CD4-positive, alpha-beta memory T cell (primary cell): ENCODE measurements at places on chromosomes 5 and 9.

GRCh38 chr9:132575811-132576210 is 6.6 kb upstream of the BARHL1 start:
- no peak for DNase-seq

- no peak for DNase-seq
Observed at GRCh38 chr5:76104027-76104426, 20.8 kb downstream of the SV2C start.

GRCh38 chr9:108436448-108436847 is 419.3 kb downstream of the ACTL7B start:
- DNase-seq, result no peak

DNA sequence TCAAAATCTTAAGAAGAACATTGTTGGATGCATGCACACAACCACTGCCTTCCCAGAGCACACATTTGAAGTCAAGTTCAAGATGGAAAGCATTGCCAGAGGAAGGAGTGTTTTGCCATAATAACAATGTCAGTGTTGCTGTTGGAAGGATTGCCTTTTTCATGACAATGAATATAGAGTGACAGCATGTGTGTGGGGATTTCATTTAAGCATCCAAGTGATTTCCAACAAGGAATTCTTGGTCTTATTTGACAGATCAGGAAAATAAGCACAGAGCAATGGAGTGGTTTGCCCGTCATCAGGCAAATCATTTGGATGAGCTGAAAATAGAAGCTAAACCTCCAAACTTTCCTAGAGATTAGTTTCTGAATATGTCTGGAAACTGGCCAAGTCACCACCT is 140.0 kb upstream of the RAI14 start:
- DNase-seq, result no peak

DNA sequence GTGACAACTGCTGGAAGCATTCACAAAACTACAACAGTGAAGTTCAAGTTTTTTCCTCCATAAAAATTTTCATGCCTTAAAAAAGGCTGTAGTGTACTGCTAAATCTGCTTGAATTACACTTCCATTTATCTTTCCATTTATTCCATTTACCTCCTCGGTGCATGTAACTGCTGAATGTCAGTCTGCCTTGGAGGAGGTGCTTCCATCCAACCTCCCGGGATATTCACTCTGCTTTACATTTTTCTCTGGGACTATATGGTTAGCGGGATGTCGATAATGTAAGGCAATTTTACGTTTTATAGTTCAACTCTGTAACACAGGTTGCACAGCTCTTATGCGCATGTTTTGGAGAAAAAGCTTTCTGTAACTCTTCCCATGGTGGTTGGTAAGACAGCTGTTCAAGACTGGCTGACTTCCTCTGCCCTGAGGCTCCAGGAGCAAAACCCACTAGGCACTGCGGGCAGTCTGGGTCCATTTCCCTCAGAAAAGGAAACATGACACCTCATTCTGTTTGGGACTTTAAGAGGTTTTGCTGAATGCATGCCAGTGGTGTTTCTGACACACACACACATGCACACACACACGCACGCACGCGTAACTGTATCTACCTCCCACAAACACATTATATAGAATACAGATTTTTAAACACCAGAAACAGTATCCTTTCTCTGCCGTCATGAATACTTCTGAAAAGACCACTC is 66.1 kb downstream of the SPTLC1 start:
- DNase-seq, result no peak

DNA sequence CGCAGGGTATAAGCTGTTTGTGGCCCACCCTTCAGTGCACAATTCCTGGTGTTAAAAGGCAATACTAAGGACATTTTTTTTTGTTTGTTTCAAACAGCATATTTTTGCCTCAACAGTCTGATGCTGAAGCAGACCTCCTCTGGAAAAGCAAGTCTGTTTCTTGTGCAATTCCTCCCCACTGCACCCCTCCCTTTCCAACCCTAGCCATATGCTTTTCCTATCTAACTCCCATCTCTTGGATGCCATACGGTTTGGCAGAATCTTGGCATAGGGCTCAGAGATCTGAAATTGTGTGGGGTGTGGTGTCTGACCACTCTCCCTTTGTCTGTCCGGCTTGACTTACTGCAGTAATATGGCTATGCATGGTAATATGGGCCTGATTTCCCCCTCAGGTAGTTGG is 161.6 kb downstream of the TMEM38B start:
- DNase-seq, result no peak

DNA sequence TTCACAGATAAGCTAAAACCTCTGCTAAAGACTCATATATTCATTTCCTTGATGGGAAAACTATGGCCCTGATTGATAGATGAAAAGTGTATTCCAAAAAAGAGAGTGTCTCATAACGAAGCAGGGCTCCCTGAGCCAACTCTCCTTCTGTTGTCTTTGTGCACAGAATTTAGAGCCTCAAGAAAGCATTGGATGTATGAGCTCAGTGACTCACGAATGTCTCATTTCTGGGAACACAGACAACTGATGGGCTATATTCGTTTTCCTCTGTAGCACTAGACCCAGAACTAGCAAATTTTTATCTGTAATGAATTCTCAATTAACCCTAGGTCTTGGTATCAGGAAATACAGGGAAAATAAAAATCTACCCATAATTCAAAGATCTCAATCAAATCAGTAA is 88.4 kb downstream of the LMNB1 start:
- no peak for DNase-seq

DNA sequence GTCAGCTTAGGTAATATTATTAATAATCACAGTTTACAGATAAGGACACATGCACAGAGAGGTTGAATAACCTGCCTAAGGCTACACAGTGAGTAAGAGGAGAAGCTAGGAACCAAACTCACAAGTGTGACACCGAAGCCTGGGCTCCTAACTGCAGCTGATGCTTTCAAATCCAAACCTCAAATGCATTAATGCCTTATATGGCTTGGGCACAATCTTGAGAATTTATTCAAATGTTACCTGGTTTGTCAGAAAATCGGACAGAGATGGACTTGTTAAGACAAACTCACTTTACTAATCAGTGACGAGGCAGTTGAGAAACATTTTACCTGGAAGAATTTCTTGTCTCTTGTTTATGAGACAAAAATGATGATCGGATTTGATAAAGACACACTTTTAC is 54.7 kb downstream of the DAP start:
- DNase-seq, result no peak

DNA sequence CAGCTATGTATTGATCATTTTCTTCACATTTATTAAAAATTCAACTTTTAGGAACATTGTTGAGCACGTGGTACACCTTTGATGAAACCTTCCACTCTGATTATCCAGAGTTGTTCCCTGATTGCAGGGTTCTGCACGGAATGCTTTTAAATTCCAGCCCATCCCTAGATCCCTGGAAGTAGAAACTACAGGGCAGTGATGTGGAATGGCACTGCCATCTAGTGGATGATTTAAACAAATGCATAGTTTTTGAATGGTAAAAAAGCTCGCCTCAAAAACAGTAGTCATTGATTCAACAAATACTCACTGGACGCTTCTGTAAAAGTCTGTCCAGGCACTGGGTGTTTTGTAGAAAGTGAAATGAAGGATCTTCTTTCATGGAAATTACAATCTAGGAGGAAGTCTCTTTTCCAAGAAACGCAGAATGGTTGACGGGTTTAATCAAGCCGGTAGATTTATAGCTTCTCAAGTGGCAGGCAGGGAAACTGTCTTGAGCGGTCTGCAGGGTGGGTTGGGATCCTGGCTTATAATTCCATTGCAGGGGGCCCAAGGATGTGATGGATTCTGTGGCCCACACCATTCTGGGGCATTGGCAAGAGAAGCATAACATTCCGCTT is 118.4 kb downstream of the ARHGAP26 start:
- peak; percentile 15 for DNase-seq

DNA sequence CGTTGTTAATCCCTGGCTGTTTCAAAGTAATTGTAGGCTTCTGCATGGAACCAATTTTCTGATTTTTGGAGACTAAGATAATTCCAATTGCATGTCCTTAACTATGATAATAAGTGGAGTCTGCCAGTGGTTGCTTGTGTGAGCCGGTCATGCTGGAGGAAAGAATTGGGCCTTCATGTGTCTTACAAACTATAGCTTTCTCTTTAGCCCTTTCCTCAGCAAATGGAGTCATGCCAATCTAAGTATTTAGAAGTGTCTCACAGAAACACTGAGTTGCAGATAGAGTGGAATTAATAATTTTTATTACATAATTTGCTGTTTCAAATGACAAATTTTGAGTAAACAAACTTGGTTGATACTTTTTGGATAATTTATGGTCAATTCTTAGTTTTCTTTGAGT is 200.4 kb downstream of the FBXL7 start:
- DNase-seq, result no peak

DNA sequence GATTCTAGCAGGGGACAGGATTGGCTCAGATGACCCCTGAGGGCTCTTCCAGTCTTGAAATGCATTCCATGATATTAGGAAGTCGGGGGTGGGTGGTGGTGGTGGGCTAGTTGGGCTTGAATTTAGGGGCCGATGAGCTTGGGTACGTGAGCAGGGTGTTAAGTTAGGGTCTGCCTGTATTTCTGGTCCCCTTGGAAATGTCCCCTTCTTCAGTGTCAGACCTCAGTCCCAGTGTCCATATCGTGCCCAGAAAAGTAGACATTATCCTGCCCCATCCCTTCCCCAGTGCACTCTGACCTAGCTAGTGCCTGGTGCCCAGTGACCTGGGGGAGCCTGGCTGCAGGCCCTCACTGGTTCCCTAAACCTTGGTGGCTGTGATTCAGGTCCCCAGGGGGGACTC is 2.9 kb upstream of the MYOZ3 start:
- no peak for DNase-seq

- DNase-seq, result no peak
Observed at GRCh38 chr5:135629666-135630065, 50.9 kb upstream of the CXCL14 start.

GRCh38 chr9:21690561-21690960 is 111.9 kb upstream of the MTAP start:
- DNase-seq, result no peak

DNA sequence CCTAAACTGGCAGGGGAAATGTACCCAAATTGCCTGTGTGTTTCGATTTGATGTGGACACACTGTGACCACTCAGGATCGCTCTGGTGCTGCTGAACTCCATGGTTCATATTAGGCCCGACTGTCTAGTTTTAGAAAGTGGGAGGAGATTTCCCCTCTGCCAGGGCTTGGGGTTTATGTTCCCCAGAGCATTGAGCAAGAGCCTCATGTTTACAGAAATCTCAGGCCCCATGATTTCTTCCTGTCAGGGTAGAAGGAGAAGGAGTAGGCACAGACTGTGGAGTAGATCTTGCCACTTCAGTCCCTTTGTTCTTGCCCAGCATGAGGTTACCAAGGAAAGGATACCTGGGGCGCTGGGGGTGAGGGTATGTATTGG is 40.8 kb upstream of the GLRX start:
- no peak for DNase-seq

DNA sequence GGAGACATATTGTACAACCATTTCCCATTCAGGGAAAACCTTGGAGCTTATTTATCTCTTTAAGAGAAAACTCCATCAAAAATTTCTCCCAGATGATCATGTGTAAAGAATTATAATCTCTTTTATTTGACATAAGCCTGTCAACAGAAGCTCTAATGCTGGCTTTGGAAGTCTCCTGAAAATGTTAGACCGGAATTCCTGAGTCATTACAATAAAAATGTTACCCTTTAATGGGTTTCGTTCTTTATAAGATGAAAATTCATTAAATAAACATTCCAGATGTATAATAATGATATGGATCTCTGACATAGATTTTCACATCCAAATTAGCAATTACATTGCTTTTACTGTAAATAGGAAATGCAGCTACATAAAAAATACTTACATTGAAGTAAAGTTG is 1036.4 kb downstream of the EFNA5 start:
- DNase-seq, result no peak

DNA sequence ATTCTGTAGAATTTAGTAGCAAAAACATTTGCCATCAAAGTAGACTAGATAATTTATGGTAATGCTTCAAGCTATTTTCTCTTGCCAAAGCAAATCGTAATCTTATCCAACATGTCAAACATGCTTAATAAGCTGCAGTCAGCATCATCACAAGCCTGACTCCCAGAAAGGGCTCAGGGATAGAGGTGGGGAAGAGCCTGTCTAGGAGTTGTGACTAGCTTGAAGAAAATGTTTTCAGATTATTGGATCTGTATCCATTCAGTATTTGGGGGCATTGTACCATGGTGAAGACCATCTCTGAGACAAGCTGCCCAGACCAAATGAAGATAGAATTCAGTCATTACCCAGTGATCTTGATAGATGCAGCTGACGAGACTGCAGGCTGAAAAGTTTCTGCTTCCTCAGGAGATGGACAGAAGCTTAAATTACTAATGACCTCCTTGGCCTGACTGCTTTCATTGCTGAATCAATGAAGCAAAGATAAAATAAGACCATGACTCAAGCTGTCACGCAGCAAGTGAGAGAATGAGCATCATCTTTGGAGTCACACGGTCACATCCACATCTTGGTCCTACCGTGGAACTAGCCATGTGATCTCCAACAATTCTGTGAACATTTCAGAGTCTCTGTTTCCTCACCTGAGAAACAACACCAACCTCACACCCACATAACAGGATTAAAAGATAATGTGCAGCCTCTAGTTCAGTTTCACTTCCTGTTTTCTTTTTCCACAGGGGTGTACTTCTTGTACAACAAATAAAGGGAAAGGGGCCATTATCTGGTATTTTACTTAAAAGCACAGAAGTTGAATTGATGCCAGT is 9.4 kb downstream of the ERAP2 start:
- peak; percentile 55 for DNase-seq

DNA sequence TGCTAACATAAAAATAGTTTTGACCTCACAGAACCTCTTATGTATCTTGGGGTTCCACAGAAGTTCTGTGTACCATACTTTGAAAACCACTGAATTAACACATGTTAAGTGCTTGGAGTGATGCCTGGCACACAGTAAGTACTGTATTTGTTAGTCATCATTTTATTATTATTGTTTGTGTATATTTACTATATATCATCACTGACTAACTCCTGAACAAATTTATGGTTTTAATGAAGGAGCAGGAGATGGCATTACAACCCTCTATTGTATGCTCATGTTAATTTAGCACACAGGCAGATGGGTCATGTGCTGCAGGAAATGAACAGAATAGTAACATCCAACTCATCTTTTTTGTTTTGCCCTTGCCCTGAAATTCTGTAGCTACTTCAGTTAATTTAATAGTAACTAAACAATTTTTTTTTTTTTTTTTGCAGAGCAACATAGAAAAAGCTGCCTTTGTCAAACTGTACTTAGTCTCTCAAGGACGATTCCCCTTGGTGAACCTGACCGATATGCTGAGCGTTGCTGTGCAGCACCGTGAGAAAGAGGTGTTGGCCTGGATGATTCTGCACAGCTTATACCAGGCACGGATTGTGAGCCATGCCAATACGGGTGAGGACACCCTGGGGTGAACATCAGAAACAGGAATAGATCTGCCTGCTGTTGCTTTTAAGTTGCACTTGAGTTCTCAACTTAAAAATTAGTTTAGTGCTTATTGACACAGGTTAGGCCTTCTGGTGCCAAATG is 45.4 kb downstream of the HACD4 start:
- no peak for DNase-seq

- DNase-seq, result no peak
Observed at GRCh38 chr5:14447958-14448911, 133.4 kb upstream of the OTULINL start.
